ENCODE measurements at places on chromosomes 16 and 17.

DNA sequence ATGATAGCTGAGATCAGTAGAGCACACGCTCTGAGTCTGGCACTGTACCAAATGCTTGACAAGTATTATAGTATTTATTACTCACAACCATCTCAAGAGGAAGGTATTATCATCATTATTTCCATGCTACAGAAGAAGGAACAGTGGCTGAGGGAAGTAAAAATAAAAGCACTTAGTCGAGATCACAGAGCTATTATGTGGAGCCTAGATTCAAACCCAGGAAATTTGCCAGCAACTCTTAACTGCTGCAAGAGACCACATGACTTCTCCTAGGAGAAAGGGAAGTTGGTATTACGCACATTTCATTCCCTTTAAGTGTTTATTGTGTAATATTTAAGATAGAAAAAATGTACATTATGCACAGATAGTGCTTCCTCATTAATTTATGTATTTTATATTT is 1.0 kb upstream of the RHOT1 start:
- no peak for DNase-seq

DNA sequence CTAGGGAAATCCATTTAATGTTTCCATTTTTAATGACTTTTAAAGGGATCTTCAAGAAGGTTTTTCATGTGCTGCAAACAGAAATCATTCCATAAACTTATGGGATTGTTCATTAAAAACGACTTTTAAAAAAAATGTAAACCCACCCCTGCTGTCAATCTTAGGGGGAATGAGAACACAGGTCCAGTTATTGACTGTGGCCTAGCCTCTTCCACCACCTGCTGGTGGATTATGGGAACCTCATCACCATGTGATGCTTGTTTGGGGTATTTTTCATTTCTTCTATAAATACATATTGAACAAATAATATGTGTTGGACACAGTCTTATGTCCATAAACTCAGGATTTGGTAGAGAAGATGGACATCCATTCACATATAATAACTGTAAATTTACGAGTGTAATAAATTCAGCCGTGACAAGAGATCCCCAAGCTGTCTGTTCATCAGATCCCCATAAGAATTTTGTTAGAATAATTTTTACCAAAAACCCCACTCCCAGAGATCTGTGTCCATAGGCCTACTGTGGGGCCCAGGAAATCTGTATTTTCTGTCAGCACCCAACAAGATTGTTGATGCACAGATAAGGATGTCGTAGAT is 42.0 kb upstream of the TMC5 start:
- DNase-seq, result no peak

- no peak for DNase-seq
Observed at GRCh38 chr17:79645777-79646088, 34.9 kb upstream of the RBFOX3 start.

DNA sequence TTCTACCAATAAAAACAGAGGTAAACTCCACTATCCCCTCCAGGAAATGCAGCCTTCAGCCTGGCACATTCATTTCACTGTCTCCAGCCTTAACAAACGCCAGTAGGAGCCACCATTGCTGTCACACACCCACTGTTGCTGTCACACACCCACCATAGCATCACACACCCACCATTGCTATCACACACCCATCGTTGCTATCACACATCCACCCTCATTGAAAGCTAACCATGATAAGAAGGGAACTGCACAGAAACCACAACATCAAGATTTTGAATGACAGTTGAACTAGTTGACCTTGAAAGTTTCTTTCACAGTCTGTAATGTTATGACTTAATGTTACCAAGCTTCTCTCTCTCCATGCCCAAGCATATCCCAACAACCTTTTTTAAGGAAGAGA is 38.1 kb downstream of the SHCBP1 start:
- no peak for DNase-seq

- no peak for DNase-seq
Observed at GRCh38 chr16:57985204-57986181, 14.6 kb upstream of the CNGB1 start.
